Activated naive CD8-positive, alpha-beta T cell treated with anti-CD3 and anti-CD28 coated beads for 36 hours (primary cell): ENCODE measurements at places on chromosomes 3 and 15.

- peaks cover 12% of the 10 kb centered on the region for H3K4me1 ChIP-seq
- H3K4me3 ChIP-seq: no peak overlapping the region
- H3K36me3 ChIP-seq: no peaks in the 10 kb centered on the region
- no peaks in the 10 kb centered on the region for H3K27me3 ChIP-seq
- no peak overlapping the region for H3K27ac ChIP-seq
Measured at GRCh38 chr15:98881526-98882520, 125.8 kb downstream of the PGPEP1L start.

GRCh38 chr3:55818485-55818884, 331.4 kb upstream of the WNT5A start:
- no peak overlapping the region for H3K27ac ChIP-seq
- no peak for DNase-seq
- no peak overlapping the region for H3K4me3 ChIP-seq
- no peaks in the 10 kb centered on the region for H3K36me3 ChIP-seq
- no peaks in the 10 kb centered on the region for H3K4me1 ChIP-seq

GRCh38 chr3:60737633-60738399, 513.4 kb downstream of the FHIT start:
- no peak for DNase-seq
- no peaks in the 10 kb centered on the region for H3K27me3 ChIP-seq
- H3K4me1 ChIP-seq: no peaks in the 10 kb centered on the region
- H3K4me3 ChIP-seq: no peak overlapping the region

GRCh38 chr15:51992953-51993352, 21.4 kb upstream of the LEO1 start:
- H3K4me1 ChIP-seq: no peaks in the 10 kb centered on the region
- DNase-seq: no peak
- no peak overlapping the region for H3K4me3 ChIP-seq
- no peaks in the 10 kb centered on the region for H3K27me3 ChIP-seq
- H3K36me3 ChIP-seq: no peaks in the 10 kb centered on the region

GRCh38 chr3:76097589-76097969, 312.2 kb upstream of the ZNF717 start:
- no peaks in the 10 kb centered on the region for H3K4me1 ChIP-seq
- DNase-seq: no peak
- no peaks in the 10 kb centered on the region for H3K36me3 ChIP-seq
- H3K27ac ChIP-seq: no peak overlapping the region
- no peak overlapping the region for H3K4me3 ChIP-seq
